ENCODE measurements at places on chromosomes 16 and 17. TPM values are rescaled to one million over a fixed set of nuclear protein-coding genes. Genes with fewer than 3 reads are reported as not detected.

Gene ZDHHC1
- total RNA-seq, result 5.3 TPM

Gene CCDC57
- total RNA-seq, result 16.0 TPM

Gene SMIM36
- total RNA-seq, result not detected

Gene RHBDF2
- 2.3 TPM for total RNA-seq

Gene TM4SF5
- not detected for total RNA-seq

Gene NUPR1
- 32.5 TPM for total RNA-seq

Gene FOXJ1
- not detected for total RNA-seq

Gene HOXB7
- total RNA-seq, result not detected

Gene RNF222
- total RNA-seq, result not detected

Gene DOC2B
- not detected for total RNA-seq

Gene ATP6V0C
- 5.1 TPM for total RNA-seq

Gene TTYH2
- 2.9 TPM for total RNA-seq

Gene ZNF385C
- under 0.01 TPM for total RNA-seq

Gene TAT
- total RNA-seq, result not detected

Gene NLRC3
- under 0.01 TPM for total RNA-seq

Gene DNASE1L2
- 0.43 TPM for total RNA-seq

Gene ATP2A3
- total RNA-seq, result 2.6 TPM

Gene MFAP4
- 26.3 TPM for total RNA-seq

Gene SSTR5
- not detected for total RNA-seq

Gene C16orf96
- under 0.01 TPM for total RNA-seq

Gene PTGES3L
- total RNA-seq, result 0.09 TPM

Gene TIMP2
- 44.7 TPM for total RNA-seq

Gene CCL5
- total RNA-seq, result not detected
